GM23248 (cell line): ENCODE measurements at places on chromosomes 4 and X. TPM values are rescaled to one million over a fixed set of nuclear protein-coding genes. Genes with fewer than 3 reads are reported as not detected.

The VAMP7 gene
- 47.2 and 56.5 TPM in 2 replicates for total RNA-seq

The POLN gene
- 1.8 and 3.9 TPM in 2 replicates for total RNA-seq

The LANCL3 gene
- total RNA-seq, result not detected in 2 replicates

The NIPAL1 gene
- total RNA-seq, result 3.7 TPM in 1 of 2 replicates, not detected in the other

- no peaks in the 10 kb centered on the region for H3K27me3 ChIP-seq
- DNase-seq, result no peak
- no peak overlapping the region for H3K27ac ChIP-seq
- no peak overlapping the region for H3K4me3 ChIP-seq
Measured at GRCh38 chr4:51907006-51907669, 64.2 kb downstream of the DCUN1D4 start.

DNA sequence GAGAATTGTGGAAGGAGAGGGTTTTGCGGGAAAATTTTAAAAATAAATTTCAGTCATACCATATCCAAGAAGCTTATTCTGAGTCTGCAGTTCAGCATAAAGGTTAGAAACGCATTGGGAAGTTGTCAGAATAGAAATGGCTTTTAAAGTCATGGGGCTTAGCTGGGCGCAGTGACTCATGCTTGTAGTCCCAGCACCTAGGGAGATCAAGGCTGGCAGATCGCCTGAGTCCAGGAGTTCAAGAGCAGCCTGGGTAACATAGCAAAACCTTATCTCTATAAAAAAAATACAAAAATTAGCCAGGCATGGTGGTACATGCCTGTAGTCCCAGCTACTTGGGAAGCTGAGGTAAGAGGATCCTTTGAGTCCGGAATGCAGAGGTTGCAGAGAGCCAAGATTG lies 3.9 kb upstream of the PLA2G12A start:
- H3K27ac ChIP-seq, result no peak overlapping the region
- no peaks in the 10 kb centered on the region for H3K27me3 ChIP-seq
- H3K36me3 ChIP-seq, result no peaks in the 10 kb centered on the region
- no peak for DNase-seq
- H3K4me3 ChIP-seq, result no peak overlapping the region

The C4orf51 gene
- total RNA-seq, result not detected in 2 replicates

DNA sequence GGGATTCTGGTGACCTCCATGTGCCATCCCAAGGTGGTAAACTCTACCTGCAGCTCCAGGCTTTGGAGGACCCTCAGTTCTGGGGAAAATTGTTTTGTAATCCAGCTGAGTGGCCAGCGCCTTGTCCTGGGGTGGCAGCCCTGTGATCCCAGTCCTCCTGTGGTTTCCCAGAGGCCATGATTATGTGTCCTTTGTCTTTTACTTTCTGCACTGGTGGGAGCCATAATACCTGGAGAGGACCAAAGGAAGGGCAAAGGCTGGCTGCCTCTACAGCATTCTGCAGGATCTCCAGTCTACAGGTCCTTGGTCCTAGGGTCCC lies 64.0 kb downstream of the NBDY start:
- no peaks in the 10 kb centered on the region for H3K4me1 ChIP-seq
- no peaks in the 10 kb centered on the region for H3K36me3 ChIP-seq
- no peak for DNase-seq
- no peak overlapping the region for H3K4me3 ChIP-seq
- no peak overlapping the region for H3K27ac ChIP-seq

- no peaks in the 10 kb centered on the region for H3K27me3 ChIP-seq
- H3K4me3 ChIP-seq, result no peak overlapping the region
- no peaks in the 10 kb centered on the region for H3K4me1 ChIP-seq
- no peak for DNase-seq
Measured at GRCh38 chr4:42225286-42225685, 72.8 kb upstream of the BEND4 start.

DNA sequence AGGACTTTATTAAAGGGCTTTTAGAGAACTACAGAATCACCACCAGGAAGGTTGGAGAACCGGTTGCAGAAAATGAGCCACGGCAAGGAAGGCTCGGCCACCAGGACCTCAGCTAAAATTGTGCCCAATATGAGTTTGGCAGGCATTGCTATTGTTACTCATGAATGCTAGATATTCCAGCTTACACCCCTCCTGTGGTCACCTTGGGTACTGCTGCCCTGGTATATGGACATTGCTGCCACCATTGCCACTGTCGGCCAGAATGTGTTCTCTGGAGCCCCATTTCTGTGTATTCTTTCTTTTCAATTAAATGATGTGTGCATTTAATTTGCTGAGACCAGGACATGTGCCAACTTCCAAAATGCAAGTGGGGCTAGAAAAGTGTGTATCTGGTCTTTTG lies 626.7 kb upstream of the BOD1L1 start:
- no peak overlapping the region for H3K4me3 ChIP-seq
- no peak overlapping the region for H3K27ac ChIP-seq
- H3K36me3 ChIP-seq, result no peaks in the 10 kb centered on the region
